Stimulated activated CD8-positive, alpha-beta memory T cell treated with anti-CD3 and anti-CD28 coated beads, Interleukin-15, amount 100 ng/mL, for 24 hours (primary cell): ENCODE measurements at places on chromosomes 7 and 10.
A peak's percentile ranks its signal among the peaks of the same experiment; 100 is the strongest.

DNA sequence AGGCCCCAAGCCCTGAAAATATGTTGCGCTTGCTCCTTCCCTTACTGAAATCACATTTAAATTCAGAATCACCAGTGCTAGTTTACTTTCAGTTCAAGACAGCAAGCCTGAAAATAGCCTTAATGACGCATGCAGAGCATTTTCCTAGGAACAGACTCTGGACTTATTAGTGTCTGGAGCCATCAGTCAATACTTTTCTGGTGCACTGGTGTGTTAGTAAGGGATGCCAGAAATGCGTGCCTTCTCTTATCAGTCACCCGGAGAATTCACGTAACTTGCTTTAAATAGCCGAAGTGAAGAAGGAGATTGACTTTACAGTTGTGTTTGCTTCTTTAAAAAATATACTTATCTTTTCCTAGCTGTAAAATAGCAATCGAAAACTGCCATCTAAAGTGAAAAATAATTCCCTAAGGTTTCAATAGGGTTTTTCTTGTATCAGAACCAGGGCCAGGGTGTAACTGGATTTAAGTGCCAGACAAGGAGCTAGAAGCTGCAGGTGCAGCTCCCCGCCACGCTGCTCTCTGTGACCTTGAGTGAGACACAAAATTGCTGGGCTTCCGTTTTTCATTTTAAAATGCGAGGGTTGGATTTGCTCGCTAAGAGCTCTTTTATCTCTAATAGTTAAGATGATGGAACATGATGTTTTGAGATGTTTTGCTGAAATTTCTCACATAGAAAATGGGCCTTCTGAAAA lies 177.8 kb downstream of the NSUN6 start:
- no peak for DNase-seq

- DNase-seq = no peak
These were observed 1.3 kb downstream of the ARHGAP22 start for GRCh38 chr10:48603421-48604038.

DNA sequence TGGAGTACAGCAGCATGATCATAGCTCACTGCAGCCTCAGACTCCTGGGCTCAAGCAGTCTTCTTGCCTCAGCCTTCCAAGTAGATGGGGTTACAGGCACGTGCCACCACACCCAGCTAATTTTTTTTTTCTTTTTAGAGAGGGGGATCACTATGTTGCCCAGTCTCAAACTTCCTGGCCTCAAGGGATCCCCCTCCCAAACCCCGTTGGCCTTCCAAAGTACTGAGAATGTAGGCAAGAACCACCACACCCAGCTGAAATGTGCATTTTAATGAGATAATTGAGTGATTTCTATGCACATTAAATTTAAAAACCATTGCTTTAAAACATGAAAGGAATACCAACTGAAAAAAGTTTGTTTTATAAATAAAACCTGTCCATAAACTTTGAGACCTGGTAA lies 25.6 kb downstream of the MARCHF5 start:
- DNase-seq = no peak

DNA sequence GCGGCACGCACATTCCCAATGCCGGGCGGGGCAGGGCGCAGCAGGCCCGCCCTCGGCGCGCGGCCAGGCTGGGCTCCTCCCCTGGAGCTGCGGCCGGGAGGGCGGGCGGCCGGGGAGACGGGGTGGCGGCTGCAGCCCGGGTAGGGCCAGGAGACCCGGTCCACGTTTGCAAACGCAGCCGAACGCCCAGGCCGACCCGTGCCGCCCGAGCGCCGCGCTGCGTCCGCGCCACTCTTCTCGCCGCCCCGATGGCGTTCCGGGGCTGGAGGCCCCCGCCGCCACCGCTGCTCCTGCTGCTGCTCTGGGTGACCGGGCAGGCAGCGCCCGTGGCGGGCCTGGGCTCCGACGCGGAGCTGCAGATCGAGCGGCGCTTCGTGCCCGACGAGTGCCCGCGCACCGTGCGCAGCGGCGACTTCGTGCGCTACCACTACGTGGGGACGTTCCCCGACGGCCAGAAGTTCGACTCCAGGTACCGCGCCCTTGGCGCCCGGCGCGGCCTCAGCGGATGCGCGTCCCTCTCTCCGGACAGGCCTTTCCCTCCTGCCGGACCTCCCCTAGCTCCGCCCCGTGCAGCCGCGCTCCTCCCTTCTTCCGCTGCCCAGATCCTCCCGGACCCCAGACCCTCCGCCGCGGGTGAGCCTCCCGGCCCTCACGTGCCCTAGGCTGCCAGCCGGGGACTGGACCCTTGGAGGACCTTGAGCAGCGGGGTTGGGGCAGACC lies at the start of gene FKBP9:
TSS of gene FKBP9 (plus strand) at position 115 of the 720 bp plus-strand sequence. CDS start at position 249, 134 bp downstream.
- DNase-seq = no peak

- no peak for DNase-seq
These were observed 7.1 kb upstream of the ANK3 start for GRCh38 chr10:60396766-60397165.

- no peak for DNase-seq
These were observed 250.0 kb upstream of the HGF start for GRCh38 chr7:82019551-82020475.

DNA sequence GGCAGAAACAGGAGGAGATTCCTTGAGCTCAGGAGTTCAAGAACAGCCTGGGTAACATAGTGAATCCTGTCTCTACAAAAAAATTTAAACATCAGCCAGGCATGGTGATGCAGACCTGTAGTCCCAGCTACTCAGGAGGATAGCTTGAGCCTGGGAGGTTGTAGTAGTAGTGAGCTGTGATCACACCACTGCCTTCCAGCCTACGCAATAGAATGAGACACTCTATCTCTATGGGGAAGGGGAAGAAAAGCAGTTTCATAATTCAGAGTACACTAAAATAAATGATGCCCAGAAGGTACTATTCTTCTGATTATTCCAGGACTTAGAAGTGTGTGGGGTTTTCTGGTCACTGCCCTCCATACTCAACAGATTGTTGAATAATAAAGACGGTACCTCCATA lies 177.3 kb downstream of the KMT2E start:
- no peak for DNase-seq

- no peak for DNase-seq
These were observed 28.5 kb downstream of the MAP3K8 start for GRCh38 chr10:30462513-30462912.

DNA sequence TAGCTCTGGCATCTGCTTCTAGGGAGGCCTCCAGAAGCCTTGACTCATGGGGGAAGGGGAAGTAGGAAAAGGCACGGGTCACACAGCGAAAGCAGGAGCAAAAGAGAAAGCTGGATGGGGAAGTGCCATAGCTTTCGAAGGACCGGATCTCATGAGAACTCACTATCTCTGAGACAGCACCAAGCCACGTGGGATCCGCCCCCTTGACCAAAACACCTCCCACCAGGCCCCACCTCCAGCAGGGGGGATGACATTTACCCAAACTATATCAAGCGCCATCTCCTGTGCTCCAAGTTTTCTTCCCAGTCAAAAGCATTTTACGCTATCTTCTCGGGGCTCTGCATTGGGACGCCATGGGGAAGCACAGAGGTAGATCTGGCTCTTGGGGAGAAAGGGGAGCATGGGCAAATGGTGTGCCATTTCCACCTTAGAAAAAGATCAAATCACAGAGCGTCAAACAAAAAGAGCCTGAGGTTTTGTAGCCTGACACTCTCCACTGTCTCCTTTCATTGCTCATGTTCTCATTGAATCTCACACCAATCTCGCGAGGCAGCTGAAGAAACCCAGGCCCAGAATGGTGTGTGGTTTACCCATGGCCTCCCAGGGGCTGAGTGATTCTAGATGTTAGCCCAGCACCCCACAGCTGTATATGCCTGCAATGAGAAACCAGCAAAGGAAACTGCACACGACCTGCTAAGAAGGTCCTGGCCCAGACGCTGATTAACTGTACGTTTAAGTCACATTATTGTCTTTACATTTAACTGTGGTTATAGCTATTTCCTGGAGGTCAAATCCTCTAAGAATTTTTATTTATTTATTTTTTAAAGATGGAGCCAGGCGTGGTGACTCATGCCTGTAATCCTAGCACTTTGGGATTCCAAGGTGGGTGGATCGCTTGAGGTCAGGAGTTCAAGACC lies 8.1 kb upstream of the OLAH start:
- DNase-seq = no peak

DNA sequence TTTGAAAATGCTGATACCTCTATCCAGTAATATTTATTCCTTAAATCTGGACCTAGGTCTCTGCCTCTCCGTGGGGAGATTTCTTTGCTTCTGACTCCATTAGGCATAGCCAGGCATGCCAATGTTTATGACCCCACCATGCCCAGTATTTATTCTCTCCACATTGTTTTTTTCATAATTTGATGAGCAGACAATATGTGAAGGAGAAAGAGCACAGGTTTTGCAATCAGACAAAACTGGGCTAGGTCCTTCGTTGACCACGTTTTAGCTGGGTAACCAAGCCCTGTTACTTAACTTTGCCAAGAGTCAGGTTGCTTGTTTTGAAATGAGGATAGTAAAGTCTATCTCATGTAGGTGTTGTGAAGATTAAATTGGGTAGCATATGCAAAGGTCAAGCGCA lies 21.6 kb upstream of the PRPS1L1 start:
- DNase-seq = no peak

GRCh38 chr10:30579574-30579973 lies 50.0 kb downstream of the LYZL2 start:
- DNase-seq = no peak

- no peak for DNase-seq
These were observed 1469.5 kb upstream of the CELF2 start for GRCh38 chr10:9547936-9548904.

DNA sequence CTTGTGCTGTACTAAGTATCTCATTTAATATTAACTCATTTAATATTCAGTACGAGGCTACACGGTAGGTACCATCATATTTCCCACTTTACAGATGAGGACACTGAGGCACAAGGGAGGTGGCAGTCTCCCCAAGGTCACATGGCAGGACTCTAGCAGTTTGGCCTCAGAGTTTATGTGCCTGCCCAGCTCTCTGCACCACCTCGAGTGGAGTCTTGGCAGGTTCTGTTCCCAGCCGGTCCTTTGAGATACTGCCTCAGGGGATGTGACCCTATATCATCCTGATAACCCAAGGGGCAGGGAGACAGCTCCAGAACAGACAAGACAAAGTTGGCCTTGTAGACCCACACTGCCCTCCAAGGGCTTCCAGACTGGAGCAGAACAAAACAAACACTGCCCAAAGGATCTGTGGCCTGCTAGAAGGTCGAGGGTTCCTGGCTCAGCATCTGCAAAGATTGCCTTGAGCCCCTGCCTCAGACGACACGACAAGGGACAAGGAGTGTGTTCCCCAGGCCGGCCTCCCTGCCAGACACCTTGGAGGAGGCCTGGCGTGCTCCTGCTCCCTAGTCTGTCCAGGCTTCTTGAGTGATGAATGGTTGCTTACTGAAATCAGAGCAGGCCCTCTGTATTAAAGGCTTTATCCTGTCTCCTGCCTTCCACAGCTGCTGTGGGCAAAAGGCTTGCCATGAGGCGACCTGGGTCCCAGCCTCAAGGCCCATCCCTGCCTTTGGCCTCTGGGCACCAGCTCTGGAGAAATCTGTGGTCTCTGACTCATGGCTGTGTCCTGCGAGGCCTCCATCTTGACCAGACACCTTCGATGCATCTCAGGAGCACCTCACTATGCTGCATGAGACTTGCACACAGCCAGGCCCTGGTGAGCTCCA lies 3.9 kb upstream of the PWWP2B start:
- no peak for DNase-seq

DNA sequence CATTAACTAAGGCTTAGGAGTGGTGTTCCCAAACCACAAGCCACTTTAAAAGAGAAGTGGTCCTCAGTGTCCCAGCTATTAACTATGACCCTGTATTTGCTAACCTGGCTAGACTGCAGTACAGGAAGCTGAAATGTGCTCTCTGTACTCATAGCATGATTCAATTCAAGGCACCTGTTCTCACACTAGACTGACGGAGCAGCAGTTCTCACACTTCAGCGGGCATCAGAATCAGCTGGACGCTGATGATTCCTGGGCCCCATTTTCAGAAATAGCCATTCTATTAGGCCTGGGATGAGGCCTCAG lies 24.5 kb upstream of the MSRB2 start:
- no peak for DNase-seq

GRCh38 chr10:18068401-18068800 lies 71.8 kb upstream of the CACNB2 start:
- no peak for DNase-seq

- DNase-seq = no peak
These were observed 160.7 kb downstream of the ZEB1 start for GRCh38 chr10:31479752-31480151.

DNA sequence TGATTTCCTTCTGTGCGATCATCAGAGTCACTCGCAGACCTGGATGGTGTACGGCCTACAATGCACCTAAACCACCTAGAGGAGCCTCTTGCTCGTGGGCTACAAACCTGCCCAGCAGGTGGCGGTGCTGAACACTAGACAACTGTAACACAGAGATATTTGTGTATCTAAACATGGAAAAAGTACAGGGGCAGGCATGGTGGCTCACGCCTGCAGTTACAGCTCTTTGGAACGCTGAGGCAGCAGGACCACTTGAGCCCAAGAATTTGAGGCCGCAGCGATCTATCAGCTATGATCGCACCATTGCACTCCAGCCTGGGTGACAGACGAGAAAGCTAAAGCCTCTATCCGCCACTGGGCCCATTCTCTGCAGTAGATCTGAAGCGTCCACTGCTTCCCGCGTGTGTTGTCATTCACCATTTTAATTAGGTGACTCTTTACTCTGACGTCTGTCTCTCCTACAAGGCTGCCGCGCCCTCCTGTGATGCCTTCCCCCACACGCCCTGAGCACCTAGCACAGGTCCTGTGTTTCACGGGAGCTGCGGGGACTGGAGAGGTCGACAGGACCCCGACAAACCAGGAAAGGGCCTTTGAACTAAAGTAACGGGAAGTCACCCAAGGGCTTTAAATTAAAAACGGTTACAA lies 774 bp downstream of the TUBGCP2 start:
- DNase-seq = peak; percentile 45

- DNase-seq = no peak
These were observed 208.3 kb downstream of the DNAJB6 start for GRCh38 chr7:157544980-157545680.

DNA sequence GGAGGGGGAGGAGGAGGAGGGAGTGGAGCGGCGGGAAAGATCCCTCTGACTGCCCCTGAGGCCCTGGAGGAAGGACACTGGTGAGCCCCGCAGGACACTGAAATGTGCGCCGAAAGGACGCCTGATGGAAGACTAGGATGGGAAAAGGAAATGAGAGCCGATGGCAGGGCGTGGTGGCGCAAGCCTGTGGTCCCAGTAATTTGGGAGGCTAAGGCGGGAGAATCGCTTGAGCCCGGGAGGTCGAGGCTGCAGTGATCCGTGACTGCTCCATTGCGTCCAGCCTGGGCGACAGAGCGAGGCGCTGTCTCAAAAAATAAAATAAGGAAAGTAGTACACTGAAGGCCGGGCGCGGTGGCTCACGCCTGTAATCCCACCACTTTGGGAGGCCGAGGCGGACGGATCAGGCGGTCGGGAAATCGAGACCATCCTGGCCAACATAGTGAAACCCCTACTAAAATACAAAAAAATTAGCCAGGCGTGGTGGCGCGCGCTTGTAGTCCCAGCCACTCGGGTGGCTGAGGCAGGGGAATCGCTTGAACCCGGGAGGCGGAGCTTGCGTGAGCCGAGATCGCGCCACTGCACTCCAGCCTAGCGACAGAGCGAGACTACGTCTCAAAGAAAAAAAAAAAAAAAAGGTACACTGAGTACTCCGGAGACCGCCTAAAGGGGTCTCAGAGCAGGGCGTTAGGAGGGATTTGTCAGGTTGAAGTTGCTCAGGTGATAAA lies 561 bp upstream of the HNRNPF start:
- DNase-seq = no peak

GRCh38 chr10:118865998-118866693 lies 111.4 kb upstream of the CACUL1 start:
- DNase-seq = no peak
